ENCODE measurements at places on chromosomes 13 and 19. TPM values are rescaled to one million over a fixed set of nuclear protein-coding genes. Genes with fewer than 3 reads are reported as not detected.

DNA sequence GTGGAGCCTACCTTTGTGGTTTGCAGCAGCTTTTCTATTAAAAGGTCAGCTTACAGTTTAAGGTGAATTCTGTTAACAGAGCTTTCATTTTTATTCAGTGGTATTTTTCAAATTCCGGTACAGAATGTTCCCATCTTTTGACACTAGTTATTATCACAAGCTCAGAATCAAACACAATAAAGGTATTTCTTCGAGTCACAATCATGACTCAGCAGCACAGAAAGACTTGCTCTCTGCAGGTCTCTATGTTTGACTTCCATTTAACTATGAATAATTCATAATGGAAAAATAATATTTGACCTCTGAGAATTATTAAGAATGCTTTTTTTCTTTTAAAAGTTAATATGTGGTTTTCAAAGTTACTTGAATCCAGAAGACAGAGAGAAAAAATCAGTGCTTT is 28.2 kb downstream of the DACH1 start:
- no peaks in the 10 kb centered on the region for H3K27me3 ChIP-seq
- H3K4me1 ChIP-seq: no peaks in the 10 kb centered on the region
- H3K27ac ChIP-seq: no peak overlapping the region
- H3K4me3 ChIP-seq: no peak overlapping the region
- no peaks in the 10 kb centered on the region for H3K36me3 ChIP-seq

GRCh38 chr19:18456974-18457373 is 19.0 kb upstream of the ISYNA1 start:
- no peaks in the 10 kb centered on the region for H3K27me3 ChIP-seq
- peaks cover 18% of the 10 kb centered on the region for H3K4me1 ChIP-seq
- peaks cover 89% of the 10 kb centered on the region for H3K36me3 ChIP-seq
- H3K4me3 ChIP-seq: no peak overlapping the region
- peak overlapping the region; percentile 3 for H3K27ac ChIP-seq

DNA sequence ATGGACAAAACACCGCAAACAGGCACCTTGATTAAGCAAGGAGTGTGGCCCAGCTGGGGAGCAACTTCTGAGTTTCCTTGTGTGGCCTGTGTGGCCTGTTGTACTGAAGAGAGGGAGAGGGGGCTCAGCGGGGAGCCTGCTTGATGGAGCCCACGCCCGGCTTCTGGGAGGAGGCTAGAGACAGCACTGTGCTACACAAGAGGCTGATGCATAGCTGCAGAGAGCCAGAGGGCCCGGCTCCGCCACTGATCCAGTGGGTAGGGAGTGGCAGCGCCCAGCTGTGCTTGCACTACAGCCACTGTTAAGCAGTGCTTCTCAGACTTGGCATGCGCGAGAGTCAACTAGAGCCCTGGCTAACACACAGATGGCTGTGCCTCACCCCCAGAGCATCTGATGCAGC is 19.0 kb downstream of the LYL1 start:
- peak overlapping the region; percentile 66 for H3K27ac ChIP-seq
- DNase-seq: no peak
- no peak overlapping the region for H3K4me3 ChIP-seq
- no peaks in the 10 kb centered on the region for H3K27me3 ChIP-seq

DNA sequence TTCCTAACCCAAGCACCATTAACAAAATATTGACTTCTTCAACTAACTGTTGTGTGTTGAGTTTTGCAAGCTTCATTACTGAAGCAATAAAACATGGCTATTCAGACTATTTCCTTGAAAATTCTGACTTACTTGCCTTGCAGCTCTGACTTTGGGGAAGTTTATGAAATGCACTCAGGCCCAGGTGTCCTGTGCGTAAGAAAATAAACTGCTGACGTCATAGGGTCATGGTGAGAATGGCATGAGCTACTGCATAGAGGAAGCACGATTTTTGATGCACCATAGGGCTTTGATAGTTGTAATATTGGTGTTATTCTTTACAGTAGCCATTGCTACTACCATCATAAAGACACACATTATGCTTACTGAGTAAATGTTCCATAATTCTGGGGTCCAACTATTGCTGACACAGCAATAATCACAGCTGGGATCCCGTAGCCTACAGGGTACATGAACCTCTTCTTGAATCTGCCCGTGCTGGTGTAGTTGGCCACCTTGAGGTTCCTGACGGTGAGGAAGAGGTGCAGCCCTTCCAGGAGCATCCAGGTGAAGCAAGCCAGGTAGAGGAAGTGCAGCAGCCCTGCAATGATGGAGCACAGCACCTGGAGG is 57.9 kb downstream of the MBD3L2B start:
- H3K27me3 ChIP-seq: no peaks in the 10 kb centered on the region
- DNase-seq: no peak
- no peak overlapping the region for H3K4me3 ChIP-seq

DNA sequence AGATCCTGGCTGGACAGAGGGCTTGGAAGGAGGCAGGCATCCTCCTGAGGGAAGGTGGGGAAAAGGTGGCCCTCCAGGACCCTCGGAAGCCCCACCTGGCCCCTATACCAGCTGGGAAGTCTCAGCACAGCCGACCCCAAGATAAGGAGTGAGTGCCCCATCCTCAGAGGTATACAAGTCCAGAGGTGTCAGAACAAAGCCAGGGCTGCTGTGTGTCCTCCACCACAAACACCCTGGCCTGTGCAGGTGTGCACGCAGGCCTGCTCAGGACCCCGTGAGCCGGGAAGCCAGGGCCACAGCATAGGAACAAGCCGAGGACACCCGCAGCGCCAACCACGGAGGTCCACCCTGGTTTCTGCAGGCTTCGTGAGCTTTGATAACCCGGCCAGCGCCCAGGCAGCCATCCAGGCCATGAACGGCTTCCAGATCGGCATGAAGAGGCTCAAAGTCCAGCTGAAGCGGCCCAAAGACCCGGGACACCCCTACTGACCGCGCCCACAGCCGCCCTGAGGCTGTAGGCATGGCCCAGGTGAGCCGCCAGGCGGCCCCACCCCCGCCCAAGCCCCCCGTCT is 68.6 kb downstream of the CELF5 start:
- no peak for DNase-seq
- H3K4me1 ChIP-seq: no peaks in the 10 kb centered on the region
- H3K36me3 ChIP-seq: no peaks in the 10 kb centered on the region
- H3K27ac ChIP-seq: no peak overlapping the region

Gene ZSWIM4
- polyA plus RNA-seq: 3.0 TPM

DNA sequence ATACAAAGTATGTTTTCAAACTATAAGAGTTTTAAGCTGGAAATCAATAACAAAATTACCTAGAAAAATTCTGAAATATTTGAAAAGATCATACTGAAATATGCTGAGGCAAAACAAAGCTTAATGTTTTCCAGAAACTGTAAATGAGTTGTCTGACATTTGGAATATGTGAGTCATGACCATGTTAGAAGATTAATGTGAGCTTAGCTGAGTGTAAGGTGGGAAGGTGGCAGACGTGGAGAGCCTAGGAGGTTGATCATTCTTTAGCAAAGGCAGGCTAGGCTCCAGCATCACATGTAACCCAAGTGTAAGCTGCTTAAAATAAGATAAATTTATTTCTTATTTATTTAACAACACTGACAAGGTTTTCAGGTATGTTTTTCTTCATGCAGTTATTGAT is 2086.1 kb upstream of the PCDH20 start:
- H3K36me3 ChIP-seq: no peaks in the 10 kb centered on the region
- no peaks in the 10 kb centered on the region for H3K4me1 ChIP-seq
- H3K27me3 ChIP-seq: no peaks in the 10 kb centered on the region
- H3K27ac ChIP-seq: no peak overlapping the region

- no peaks in the 10 kb centered on the region for H3K27me3 ChIP-seq
- no peak overlapping the region for H3K4me3 ChIP-seq
- peaks cover 32% of the 10 kb centered on the region for H3K36me3 ChIP-seq
- no peak overlapping the region for H3K27ac ChIP-seq
Measured at GRCh38 chr19:430701-431100, 21.8 kb upstream of the C2CD4C start.

GRCh38 chr19:3359919-3360420 is 6.4 kb upstream of the NFIC start:
- peak overlapping the region; percentile 100 for H3K27ac ChIP-seq
- no peaks in the 10 kb centered on the region for H3K36me3 ChIP-seq
- no peaks in the 10 kb centered on the region for H3K27me3 ChIP-seq
- peak; percentile 78 for DNase-seq
- peaks cover 60% of the 10 kb centered on the region for H3K4me1 ChIP-seq

GRCh38 chr19:5228932-5229777 is 111.5 kb downstream of the PTPRS start:
- H3K27ac ChIP-seq: no peak overlapping the region
- no peaks in the 10 kb centered on the region for H3K27me3 ChIP-seq
- H3K4me3 ChIP-seq: peak overlapping the region; percentile 30

- peaks cover 31% of the 10 kb centered on the region for H3K4me1 ChIP-seq
- no peak overlapping the region for H3K4me3 ChIP-seq
- no peak overlapping the region for H3K27ac ChIP-seq
- no peak for DNase-seq
Measured at GRCh38 chr13:74017301-74018061, 116.7 kb downstream of the KLF12 start.

GRCh38 chr13:39373145-39373544 is 229.8 kb downstream of the LHFPL6 start:
- H3K27me3 ChIP-seq: no peaks in the 10 kb centered on the region
- H3K4me1 ChIP-seq: no peaks in the 10 kb centered on the region
- no peak overlapping the region for H3K27ac ChIP-seq
- H3K36me3 ChIP-seq: no peaks in the 10 kb centered on the region
- no peak for DNase-seq
- H3K4me3 ChIP-seq: no peak overlapping the region

Gene KLK12
- polyA plus RNA-seq: 26.5 TPM

Gene SARS2
- polyA plus RNA-seq: 37.8 TPM
